ENCODE measurements at places on chromosomes 11 and 22.

GRCh38 chr11:73239571-73240189, 21.6 kb downstream of the P2RY2 start:
- DNase-seq = no peak

GRCh38 chr11:68093565-68093964, 27.6 kb downstream of the CHKA start:
- DNase-seq = no peak

DNA sequence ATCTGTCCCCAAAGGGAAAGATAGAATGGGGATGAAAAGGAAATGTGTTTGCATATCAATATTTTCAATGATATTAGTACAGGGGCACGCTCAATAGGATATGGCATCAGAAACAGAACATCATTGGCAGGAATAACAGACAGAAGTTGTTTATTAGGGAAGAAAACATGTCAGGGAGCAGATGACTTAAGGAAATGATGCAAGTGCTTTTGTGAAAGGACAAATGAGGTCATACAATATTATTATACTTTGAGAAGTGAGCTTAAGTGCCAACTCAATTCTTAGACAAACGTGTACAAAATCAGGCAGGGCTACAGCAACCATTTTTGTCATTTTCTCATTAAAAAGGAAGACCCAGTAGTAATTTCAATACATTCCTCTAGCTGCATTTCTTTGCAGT, 388.4 kb downstream of the SOX6 start:
- DNase-seq = no peak

DNA sequence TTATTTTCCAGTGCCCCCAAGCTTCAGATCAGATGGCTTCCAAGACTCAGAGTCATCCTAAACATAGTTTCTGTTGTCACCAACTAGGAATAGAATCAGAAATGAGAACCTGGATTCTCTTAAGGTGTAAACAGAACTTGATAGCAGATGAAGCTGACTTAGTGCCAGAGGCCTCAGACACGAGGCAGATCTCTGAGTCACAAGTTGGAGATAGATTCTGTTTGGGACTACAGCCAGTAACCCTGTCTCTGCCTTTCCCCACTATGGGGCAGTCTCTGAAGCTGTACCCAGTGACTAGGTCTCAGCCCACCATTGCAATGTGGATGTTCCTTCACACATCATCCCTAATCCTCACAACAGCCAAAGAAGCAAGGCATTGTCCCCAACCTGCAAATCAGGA, 25.4 kb downstream of the NEU3 start:
- DNase-seq = no peak

- DNase-seq = no peak
Observed at GRCh38 chr11:2218031-2218633, 46.5 kb upstream of the TH start.

DNA sequence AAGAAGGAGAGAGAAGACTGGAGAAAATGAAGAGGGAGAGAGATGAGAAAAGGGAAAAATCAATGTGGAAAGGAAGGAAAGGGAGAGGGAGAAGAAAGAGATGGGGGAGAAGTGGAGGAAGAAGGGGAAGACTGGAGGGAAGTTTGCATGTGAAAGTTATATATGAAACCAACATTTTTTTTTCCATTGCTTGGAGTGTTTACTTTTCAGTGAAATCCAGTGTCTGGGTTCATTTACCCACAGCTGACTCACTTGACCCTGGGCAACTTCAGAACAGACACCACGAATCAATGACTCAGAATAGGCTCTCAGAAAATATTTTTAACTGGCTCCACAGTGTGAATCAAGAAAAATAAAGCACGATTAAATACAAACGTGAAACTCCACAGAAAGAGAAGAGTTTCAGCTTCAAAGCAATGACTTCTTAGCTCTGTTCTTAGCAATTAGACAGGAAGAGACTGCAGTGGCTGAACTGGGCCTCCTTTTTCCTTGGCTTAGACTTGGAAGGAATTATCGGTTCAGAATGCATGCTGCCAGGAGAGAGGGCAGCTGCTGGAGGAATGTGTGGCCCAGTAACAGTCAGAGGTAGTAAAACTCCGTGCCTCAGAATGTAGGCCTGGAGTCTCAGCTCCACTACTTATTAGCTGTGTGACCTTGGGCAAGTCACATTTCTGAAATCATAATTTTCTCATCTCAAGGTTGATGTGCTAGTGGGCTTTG, 237.5 kb downstream of the MIAT start:
- no peak for DNase-seq

GRCh38 chr22:39453765-39454378, 2.9 kb upstream of the MGAT3 start:
- no peak for DNase-seq

GRCh38 chr11:67631411-67631810, 1.7 kb upstream of the NUDT8 start:
- no peak for DNase-seq

DNA sequence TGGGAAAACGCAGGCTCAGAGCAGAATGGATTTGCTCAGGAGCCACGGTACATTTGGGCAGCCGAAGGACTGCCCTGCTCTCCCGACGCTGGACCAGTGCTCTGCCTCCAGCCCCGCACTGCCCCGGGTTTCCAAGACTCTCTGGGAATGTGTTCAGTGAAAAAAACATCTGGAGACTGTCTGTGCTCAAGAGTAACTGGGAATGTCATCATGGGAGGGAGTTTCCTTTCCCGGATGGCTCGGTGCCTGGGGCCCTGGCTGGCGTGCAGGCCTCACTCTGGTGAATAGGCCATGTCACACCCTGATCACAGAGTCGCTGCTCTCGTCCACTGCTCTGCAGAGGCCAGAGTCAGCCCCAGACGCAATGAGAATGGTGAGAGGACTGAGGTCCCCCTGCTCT, 9.8 kb upstream of the APOL6 start:
- no peak for DNase-seq

GRCh38 chr11:13861411-13861810, 101.1 kb upstream of the SPON1 start:
- DNase-seq = peak; percentile 3

- DNase-seq = no peak
Observed at GRCh38 chr11:65853246-65853979, 4.6 kb downstream of the CFL1 start.

DNA sequence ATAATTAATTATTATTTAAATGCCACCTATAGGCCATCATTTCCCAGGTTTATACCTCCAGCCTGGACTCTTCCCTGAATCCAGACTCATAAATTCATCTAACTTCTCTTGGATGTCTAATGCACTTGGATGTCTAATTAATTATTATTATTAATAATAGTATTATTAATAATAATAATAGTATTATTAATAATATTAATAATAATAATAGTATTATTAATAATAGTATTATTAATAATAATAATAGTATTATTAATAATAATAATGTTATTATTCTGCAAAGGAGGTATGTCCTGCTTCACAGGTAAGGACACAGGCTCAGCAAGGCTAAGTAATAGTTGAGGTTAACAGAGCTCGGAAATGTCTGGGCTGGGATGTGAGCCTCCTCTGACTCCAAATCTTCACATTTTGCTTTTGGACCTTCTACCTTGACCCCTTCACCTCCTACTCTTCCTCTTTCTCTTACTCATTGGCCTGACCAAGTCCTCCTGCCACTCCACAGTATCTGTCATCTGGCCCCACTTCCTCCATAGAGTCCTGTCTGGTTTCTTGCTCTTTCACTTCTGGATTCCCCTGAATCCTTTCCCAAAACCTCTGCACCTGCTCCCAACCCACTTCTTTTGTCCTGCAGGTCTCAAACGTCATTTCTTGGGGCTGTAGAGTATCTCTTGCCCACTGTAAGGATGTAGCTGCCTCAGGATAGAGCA, 8.0 kb downstream of the RIBC2 start:
- DNase-seq = peak; percentile 26

GRCh38 chr11:26905368-26905767, 88.5 kb upstream of the FIBIN start:
- DNase-seq = no peak

GRCh38 chr11:117315285-117316196, 515 bp downstream of the BACE1 start:
- no peak for DNase-seq

- peak; percentile 50 for DNase-seq
Observed at GRCh38 chr11:35146074-35146521, 7.1 kb downstream of the CD44 start.
